SW 1271 (cell line): ENCODE measurements at places on chromosomes 2 and 18.

- no peak for DNase-seq
Observed at GRCh38 chr18:13302457-13303225, 84.1 kb downstream of the LDLRAD4 start.

DNA sequence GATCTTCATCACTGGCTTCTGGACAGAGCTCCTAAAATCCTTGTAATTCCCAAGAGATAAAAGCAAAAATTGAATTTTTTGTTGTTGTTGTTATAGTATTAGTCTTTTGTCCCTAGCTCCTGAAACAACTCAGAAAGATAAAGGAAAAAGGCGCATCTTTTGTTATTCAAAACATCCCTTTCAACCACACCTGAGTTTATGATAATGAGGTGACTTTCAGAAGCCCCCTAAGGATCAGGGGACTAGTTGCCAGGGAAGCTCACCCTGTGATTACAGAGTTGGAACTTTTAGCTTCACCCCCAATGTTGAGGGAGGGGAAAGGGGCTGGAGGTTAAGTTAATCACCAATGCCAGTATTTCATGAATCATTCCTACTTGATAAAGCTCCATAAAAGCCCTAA, 10.3 kb upstream of the CERKL start:
- DNase-seq, result no peak

- peak; percentile 16 for DNase-seq
Observed at GRCh38 chr18:9876867-9877654, 8.7 kb upstream of the TXNDC2 start.

GRCh38 chr2:42168459-42169099, 574 bp upstream of the EML4 start:
- DNase-seq, result no peak

DNA sequence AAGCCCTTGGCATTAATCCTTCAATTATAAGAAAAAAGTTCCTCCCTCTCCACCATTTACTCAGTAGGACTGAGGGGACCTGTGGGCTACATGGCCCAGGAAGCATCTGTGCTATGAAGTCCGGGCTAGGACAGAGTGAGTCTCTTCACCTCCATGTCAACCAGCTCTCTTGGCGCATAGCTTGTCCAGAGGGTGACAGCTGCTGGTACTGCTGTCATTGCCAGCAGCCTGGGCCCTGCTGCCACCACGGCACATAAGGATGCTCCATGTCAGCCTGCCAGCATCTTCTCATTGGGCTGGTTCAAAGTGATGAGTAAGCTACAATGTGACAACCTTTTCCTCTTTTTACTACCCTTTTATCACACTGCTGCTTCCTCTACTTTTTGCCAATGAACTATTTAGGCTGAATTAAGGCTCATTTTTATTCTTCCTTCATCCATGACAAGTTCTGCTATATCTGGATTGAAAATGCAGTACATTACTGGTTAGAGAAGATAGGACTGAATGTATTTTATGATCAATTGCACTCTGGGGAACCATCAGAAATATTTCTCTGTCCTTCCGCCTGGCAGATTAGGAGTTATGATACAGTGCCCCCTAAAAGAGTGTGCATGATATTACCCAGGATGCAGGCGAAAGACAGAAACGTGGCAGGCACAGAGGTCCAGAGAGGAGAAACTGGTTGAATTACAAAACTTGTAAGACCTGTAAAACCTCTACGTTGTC, 258.9 kb upstream of the TNP1 start:
- no peak for DNase-seq
